HuH-7 (cell line): ENCODE measurements at places on chromosomes 3 and 15.

DNA sequence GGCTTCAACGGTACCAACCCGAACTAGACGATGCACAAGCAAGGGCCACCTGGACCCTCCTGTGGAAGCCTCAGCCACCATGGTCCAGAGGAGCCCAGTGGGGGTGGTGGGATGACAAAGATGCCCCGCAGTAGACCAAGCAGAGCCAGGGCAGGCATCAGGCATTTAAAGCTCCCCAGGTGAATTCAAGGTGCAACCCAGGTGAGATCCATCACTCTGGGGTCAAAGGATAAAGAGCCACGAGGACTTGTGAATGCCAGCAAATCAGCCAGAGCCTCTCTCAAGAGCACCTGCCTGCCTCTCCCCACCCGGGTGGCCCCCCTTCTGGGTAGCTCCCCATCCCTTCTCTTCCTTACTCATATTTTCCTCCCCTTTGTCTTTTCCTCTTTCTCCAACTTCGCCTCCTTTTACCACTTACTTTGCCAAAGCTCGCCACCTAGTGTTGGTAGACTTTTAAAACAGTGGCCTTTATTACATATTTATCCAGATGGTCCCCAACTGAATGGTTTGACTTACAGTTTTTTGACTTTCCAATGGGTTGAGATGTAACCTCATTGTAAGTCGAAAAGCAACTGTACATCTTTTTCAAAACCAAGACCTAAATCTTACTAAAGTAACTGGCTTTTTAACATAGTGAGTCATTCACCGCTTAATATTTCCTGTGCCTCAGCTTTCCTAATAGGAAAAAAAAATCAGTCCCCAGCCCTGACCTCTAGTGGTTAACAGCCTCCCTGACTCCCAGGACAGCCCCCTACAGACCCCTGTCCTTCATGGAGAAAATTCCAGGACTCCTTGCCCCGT, 18.8 kb downstream of the PLA2G4F start:
- DNase-seq, result no peak

GRCh38 chr15:33742800-33743199, 225.5 kb upstream of the CHRM5 start:
- DNase-seq, result no peak

DNA sequence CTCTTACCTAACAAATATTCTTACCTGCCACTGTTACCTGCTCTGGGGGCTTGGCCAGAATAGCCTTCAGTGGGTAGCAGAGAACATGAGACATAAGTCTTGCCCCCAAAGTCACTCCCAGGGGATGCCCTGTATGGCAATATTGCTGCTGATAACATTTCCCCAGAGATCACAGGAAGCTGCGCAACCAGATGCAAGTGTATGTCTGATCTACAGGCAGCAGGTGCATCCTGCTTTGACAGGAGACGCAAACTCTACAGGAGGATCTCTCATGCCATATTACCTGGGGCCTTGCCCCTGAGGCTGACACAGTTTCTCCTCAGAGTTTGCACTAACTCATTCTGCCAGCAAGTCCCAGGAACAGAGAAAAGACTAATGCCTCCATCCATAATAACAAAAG, 174.4 kb upstream of the LPP start:
- DNase-seq, result no peak

DNA sequence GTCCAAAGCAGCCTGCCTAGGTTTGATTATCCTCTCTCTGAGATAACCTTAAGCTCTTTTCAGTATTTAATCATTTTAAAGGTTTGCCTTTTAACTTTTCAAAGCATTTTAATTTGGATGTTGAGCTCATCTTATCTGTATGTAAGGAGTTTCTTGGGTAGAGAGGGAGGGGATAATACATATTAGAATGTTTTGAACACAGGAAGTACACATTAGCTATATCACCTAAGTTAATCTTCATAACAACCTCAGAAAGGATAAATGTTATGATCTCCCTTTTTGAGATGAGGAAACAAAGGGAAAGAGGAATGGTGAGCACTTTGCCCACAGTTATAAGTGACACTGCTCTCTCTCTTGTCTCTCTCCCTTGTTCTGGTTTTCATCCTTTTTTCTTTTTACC, 2.2 kb upstream of the CD47 start:
- DNase-seq, result no peak
